Activated CD8-positive, alpha-beta memory T cell treated with anti-CD3 and anti-CD28 coated beads for 1 hour (primary cell): ENCODE measurements at places on chromosomes 1 and 21.

- no peak for DNase-seq
Observed at GRCh38 chr1:219582296-219582695, 30.6 kb downstream of the ZC3H11B start.

- no peak for DNase-seq
Observed at GRCh38 chr1:162065016-162065415, 4.5 kb upstream of the NOS1AP start.

DNA sequence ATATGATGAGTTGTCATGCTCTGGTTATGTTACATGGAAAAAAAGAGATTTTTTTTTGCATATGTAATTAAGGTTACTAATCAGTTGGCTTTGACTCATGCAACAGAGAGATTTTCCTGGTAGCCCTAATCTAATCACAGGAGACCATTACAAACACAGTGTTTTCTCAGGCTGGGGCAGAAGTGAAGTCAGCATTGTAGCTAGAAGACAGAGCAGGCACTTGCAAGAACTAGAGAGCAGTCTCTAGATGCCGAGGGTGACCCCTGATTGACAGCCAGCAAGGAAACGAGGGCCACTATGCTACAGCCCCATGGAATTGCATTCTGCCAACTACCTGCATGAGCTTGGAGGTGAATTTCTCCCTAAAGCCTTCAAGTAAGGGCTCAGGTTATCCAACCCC lies 151.3 kb downstream of the RUNX1 start:
- DNase-seq, result no peak

GRCh38 chr1:48773133-48773532 lies 3.6 kb downstream of the BEND5 start:
- no peak for DNase-seq

GRCh38 chr1:209577346-209577745 lies 6.2 kb upstream of the CAMK1G start:
- no peak for DNase-seq

DNA sequence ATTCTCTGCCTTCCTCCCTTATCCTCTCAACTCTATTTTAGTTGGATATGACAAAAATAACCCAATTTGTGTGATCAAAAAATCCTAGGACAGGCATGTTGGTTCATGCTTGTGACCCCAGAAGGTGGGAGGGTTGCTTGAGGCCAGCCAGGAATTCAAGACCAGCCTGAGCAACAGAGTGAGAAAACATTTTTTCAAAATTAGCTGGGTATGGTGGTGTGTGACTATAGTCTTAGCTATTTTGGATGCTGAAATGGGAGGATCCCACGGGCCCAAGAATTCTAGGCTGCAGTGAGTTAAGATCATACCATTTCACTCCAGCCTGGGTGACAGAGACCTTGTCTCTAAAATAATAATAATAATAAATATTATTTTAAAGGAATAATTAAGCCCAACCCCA lies 1383.1 kb upstream of the ADGRL2 start:
- DNase-seq, result no peak

DNA sequence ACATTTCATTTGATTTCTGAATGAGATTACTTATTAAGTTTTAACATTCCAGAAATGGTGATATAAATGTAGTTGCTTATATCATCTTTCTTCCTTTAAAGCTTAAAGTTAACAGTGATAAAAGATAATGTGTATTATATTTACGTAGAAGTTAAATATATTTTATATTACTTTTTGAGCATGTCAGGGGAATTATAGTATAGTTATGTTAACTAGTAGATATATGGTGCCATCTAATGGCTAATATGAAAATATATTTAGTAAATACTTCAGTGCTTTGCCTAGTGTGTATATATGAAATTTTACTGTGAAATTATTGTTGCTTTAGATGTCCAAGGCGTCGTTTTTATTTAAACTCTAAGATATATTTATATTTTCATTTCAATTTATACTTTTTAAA lies 51.5 kb downstream of the SYT14 start:
- no peak for DNase-seq

GRCh38 chr1:51850420-51851223 lies 27.9 kb downstream of the NRDC start:
- no peak for DNase-seq

- no peak for DNase-seq
Observed at GRCh38 chr1:242448910-242449645, 75.4 kb downstream of the PLD5 start.

DNA sequence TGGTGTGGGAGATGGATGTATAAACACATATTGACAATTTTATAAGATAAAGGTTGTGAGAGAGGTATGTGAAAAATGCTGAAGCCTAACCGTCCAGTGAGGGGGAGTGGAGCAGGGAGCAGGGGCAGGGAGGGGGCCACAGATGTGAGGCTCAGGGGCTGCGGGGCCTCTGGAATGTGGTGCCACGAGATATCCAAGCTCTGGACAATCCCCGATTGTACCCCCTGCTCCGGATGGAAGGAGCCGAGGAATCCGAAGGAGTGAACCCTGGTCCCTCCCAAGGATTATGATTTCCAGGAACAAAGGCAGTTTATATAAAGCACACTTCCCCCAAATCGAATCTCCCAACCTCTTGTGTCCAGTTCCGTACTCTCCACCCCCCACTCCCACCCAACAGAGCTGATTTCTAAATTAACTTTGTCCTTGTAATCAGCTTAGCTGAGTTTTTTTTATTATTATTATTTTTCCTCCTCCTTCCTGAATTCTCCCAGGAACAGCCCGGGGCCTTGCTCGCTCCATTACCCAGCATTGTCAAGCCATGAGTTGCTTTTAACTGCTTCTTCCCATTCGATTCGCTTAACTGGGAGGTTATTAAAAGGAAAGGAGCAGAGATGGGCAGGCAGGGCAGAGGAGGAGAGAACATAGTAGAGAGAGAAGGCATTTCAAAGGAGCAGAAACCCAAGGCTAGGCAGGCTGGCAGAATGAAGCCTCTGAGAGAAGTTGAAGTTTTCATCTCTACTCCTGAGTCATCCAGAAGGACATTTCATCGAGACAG lies 9.4 kb downstream of the KIRREL1 start:
- DNase-seq, result no peak

- peak; percentile 49 for DNase-seq
Observed at GRCh38 chr1:101357444-101357986, 120.7 kb downstream of the S1PR1 start.

GRCh38 chr1:8083739-8084484 lies 57.8 kb upstream of the ERRFI1 start:
- DNase-seq, result no peak

DNA sequence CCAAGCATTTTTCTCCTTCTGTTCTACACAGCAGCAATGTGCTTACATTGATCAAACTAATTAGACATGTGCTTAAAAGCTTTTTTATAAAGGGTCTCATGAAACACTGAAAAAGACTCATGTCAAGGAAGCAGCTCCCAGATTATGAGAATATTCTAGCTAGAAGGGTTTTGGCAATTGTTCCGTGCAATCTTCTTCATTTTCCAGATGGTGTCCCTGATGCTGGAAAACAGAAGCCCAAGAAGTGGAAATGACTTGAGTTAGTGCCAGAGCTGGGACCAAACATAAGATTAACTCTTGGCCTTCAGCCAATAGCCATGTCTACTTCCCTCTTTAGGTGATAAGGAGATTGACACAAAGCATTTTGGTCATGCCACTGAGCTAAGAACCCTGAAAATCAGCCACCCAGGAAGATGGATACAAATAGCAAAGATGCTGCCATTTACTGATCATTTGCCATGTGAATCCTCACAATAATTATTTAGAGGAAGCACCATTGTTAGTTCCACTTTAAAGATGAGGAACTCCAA lies 110.8 kb downstream of the MATN1 start:
- DNase-seq, result no peak

DNA sequence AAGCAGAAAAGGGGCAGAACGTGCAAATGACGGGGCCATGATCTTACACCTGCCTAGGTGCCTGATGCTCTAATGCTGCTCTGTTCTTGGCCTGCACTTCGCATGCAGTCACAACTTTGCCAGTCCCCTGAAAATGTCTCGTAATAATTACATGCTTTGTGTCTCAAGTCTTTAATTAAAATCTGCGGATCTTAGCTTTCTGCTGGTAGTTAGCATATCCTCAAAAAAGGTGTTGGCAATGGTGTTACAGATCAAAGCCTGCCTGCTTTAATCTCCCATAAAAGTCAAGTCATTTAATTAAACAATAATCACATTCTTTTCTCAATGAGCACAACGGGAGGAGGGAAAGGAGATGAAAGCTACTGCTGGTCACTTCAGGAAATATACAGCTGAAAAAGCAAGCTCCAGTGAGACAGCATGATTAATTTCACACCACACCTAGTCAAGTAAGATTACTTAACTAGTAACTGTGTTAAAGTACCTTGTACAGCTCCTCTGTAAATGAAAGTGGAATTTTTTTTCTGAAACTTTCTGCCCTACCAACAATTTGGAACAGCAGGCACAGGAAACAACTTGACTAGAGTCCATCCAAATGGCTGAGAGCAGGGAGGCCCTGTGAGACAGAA lies 45.8 kb downstream of the STX6 start:
- DNase-seq, result no peak

DNA sequence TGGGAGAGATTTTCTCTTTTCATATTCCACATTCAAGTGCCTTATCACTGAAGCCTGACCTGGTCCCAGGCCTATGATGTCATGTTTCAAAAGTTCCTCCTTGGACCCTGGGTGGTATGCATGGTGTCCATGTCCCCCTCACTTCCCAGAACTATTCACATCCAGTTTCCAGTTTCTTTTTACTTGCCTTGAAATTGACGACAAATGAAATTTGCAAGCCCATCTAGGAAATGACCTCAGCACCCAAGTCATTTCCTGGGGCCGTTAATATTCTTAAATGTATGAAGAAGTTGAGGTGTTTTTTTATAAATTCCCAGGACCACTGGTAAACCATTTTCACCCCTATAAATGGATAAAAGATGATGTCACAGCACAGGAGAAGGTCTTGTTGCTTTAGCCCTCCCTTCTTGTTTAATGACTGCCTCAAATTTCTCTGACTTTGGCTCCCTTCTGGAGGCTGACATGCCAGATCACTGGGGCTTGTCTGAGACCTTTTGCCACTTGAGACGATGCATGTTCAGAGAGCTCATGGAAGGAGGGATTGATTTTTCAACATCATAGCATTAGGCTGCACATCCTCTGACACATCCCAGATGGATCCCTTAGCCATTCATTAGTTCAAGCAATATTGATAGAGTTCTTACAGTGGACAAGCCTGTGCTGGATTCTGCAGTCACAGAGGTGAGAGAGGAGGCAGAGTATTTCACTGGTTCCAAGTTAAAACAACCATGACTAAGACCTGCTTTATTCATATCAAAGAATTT lies 221.3 kb downstream of the PLPP3 start:
- no peak for DNase-seq

DNA sequence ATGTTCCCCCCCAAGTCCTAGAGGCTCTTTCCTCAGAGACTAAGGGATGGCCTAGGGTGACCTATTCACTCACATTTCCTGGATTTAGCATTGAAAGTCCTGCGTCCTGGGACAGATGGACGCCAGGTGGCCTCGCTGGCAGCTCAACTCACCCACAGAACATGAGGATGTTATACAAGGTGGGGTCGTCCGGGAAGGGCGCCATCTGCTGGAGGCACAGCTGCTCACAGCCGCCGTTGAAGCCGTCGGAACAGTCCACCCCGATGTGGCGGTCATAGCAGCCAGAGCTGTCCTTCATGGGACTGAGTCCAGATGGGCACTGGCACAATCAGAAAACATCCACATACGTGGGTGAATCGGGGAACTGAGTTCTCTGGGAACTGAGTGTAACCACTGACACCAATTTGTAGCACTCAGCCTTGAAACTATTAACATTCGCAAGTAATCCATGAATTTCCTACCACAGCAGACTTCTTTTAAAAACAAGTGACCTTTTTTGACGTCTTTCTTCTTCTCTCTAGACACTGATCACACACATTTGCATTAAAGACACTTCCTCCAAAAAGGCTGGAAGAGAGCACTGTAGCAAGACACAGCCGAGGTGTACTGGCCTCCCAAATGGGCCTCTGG lies 215.4 kb downstream of the ASTN1 start:
- DNase-seq, result no peak

GRCh38 chr1:3697104-3697503 lies 44.8 kb downstream of the TP73 start:
- no peak for DNase-seq

DNA sequence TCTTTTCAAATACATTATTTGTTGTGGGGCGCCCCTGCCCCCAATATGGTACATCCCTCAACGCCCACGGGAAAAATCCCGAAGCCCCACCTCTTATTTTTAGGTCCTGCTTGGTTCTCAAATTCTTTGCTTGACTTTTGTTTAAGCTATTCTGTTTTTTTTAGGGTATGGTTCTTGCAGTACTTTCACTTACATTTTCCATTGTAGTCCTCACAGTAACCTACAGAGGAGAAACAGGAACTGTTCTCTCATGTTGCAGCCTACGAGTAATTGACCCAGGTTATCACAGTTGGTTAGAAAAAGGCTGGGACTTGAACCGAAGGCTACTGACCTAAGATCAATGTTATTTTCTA lies 697 bp upstream of the C21orf91 start:
- no peak for DNase-seq

DNA sequence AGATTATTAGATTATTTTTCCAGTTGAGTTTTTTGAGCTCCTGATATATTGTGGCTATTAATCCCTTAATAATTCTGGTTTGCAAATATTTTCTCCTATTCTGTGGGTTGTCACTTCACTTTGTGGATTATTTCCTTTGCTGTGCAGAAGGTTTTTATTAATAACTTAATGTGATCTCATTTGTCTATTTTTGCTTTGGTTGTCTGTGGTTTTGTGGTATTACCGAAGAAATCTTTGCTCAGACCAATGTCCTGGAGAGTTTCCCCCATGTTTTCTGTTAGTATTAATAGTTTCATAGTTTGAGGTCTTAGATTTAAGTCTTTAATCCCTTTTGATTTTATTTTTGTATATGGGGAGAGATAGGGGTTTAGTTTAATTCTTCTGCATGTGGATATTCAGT lies 7.1 kb upstream of the TBX19 start:
- no peak for DNase-seq

- no peak for DNase-seq
Observed at GRCh38 chr21:15743593-15743992, 13.8 kb downstream of the USP25 start.

DNA sequence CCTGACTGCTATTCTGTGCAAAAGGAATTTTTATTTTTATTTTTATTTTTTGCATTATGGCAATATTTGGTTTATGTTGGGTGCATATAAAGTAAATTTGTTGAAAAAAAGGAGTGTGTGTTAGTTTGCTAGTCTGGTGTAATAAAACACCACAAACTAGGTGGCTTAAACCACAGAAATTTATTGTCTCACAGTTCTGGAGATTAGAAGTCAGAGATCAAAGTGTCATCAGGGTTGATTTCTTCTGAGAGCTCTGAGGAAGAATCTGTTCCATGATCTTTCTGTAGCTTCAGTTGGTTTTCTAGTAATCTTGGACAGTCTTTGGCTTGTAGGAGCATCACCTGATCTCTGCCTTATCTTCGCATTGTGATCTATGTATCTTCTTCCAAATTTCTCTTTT lies 6.5 kb downstream of the SLC30A7 start:
- DNase-seq, result no peak

- no peak for DNase-seq
Observed at GRCh38 chr1:219927298-219927955, 930 bp downstream of the SLC30A10 start.

GRCh38 chr1:197021716-197022115 lies 44.4 kb downstream of the CFHR5 start:
- no peak for DNase-seq
